ENCODE measurements at places on chromosomes 11 and 22.

DNA sequence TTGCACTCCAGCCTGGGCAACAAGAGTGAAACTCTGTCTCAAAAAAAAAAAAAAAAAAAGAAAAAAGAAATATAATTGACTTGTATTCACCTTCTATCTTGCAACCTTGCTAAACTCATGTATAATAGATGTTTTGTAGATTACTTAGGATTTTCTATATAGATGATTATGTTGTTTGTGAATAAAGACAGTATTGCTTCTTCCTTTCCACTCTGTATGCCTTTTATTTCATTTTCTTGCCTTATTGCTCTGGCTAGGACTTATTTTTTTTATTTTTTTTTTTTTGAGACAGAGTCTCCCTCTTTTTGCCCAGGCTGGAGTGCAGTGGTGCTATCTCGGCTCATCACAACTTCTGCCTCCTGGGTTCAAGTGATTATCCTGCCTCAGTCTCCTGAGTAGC lies 29.7 kb upstream of the SOX10 start:
- no peak for DNase-seq

DNA sequence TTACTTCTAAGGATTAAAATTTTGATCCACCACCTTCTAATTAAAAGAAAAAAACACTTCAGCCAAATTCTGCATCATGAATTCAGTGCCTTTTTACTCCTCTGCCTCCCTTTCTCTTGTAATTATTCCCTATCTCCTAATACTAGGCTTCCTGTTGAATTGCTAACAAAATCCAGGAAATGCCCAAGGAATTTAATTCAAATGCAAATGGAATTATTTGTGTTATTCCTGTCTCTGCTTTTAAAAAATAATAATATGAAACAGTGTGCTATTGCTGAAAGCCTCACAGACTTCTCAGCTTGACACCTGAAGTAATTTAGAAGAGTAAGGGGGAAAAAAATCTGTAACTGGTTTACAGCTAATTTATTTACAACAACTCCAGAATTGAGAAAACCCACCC lies 85.5 kb downstream of the DLG2 start:
- DNase-seq: no peak

DNA sequence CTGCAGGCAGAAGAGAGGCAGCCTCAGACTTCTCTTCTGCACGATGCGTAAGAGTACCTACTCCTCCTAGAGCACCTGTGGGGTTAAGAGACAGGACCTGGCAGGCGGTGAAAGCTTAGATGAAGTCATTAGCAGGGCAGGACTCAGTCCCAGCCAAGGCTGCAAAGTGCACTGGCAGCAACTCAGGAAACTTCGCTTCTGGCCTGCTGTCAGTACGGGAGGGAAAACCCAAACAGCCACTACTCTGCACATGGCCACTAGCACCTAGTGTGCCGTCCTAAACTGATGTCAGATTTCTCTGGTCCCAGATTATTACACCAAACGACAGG lies 8.8 kb upstream of the KLHL35 start:
- DNase-seq: no peak

DNA sequence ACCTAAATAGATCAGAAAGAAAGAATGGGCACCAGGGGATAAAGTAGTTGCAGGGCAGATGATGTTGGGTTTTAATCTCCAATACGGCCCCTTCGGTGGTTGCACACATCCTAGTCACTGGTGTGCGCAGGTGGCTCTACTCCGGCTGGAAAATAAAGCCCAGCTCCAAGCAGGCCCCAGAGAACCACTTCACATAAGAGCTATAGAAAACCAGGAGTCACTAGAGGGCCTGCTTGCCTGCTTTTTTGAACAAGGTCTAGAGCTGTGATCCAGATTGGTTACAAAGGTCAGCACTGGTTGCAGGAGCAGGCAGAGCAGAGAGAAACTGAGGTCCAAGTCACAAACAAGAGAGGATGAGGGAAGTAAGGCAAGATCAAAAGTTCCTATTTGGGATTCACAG lies 41.5 kb upstream of the MS4A8 start:
- peak; percentile 89 for DNase-seq

- DNase-seq: no peak
Observed at GRCh38 chr11:120883404-120884080, 140.4 kb upstream of the TBCEL start.

DNA sequence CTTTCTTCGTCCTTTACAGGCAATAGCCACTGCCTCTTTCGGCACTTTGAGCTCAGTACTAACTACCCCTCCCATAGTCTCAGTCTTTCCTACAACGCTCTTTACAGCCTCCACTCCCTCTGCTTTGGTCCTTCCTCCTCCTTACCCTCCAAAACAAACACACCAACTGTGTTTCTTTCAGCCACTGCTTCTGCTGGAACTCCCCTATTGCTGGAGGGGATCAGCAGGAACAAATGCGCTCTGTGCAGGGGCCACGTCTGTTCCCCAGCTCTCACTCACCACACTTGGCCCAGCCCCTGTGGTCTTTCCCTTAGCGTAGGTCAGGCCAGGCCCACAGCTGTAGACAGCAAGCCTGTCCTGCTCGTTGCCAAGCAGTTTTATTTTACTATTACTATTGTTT lies 42.3 kb downstream of the PC start:
- DNase-seq: no peak

DNA sequence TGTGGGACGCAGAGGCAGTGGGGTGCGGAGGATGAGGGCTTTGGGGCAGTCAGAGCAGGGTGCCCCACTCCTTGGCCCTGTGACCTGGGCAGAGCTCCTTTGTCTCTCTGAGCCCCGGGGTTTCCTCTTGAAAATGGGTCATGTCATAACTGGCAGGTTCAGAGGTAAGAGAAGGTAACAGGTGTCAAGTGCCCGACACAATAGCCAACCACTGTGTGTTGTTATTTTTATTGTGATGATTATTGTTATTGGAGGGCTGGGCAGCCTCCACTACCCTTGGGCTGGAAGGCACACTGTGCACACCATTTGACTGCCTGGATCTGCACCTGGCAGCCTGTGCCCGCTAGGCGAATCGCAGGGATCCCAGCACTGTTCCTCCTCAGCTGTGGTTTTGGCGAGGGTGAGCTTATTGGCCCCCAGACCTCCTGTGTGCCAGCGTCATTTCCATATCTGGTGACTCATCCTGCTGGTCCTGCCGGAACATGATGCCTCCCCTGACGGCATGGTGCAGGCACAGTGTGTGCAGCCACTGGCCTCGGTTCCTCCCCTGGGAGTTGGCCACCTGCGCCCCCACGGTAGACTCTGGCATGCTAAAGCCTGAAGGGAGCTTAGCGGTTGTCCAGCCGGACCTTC lies 15.4 kb upstream of the SOX10 start:
- DNase-seq: peak; percentile 33

DNA sequence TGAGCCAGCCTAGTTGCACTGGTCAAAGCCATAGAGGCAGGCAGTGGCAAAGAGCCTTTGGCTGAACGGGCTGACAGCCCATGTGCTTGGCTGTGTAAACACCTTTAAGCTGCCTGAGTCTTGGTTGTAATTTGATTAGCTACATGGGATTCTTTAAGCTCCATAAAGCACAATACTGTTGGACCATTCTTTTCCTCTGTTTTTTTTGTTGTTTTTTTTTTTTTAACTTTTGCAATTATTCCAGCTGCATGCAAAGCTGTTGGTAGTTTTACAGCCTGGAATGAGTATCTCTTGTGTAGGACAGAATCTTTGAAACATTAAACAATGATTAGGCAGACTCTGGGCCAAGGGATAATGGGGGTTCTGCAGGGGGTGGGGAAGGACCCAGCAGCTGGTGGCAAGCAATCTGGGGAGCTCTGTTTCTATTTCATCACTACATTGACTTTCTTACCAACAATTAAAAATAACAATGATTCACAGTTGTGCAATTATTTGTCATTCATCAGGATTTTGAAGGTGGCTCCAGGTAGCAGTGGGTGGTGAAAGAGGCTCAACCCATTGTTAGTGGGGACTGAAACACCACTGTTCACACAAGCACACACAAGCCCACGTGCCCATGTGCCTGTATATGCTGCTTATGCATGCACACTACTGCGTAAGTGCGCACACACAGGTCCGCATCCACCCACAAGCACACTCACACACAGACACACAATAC lies 69.5 kb upstream of the CSNK2A3 start:
- DNase-seq: peak; percentile 33

Data from NCI-H2029 (cell line).